NCI-H1694 treated with DMSO at 0.1 percent for 48 hours (cell line): ENCODE measurements at places on chromosomes 3 and 15.

DNA sequence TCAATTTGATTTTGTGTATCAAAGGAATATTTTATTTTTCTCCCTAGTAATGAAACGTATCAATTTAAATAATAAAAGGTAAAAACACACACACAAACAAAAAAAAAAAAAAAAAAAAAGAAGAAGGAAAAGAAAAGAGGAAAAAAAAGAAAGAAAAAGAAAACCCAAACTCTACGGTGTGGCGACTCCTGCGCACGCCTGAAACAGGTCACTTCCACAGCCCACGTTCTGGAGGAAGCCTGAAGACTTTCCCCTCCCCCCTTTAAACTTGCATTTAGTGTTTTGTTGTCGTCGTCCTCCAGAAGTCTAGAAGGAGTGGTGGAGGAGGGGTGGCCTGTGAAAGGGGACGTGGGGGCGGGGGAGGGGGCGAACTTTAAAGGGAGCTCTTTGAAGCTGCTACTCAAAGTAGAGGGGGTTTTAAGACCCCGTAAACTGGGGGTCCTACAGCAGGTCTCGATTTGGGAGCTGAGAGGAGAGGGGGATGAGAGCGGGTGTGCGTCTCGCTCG is 2.3 kb upstream of the TLE3 start:
- DNase-seq: no peak

- DNase-seq: no peak
Measured at GRCh38 chr15:95511671-95512070, 818.8 kb upstream of the NR2F2 start.

GRCh38 chr3:115975796-115976195 is 352.5 kb downstream of the GAP43 start:
- DNase-seq: no peak

- DNase-seq: no peak
Measured at GRCh38 chr3:188486126-188486525, 332.2 kb downstream of the LPP start.

- DNase-seq: peak; percentile 97
Measured at GRCh38 chr3:138774529-138775253, 60.0 kb downstream of the PIK3CB start.

DNA sequence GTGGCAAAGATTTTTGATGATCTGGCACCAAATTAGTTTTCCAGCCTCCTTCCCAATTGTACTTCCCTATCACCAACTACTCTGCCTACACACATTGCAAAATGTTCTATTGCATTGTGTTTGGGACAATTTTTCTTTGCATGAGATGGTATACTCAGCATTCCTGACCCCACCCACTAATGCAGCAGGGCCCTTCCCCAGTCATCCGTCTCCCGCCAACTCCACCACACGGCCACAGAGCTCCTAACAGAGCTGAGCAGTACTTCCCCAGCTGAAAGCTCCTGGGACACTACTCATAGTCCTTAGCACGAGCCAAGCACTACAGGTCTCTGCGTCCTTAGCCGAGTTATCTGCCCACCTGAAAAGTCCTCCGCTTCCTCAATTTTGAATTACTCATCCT is 34.2 kb downstream of the TXNRD3 start:
- no peak for DNase-seq

GRCh38 chr3:128907706-128908445 is 28.5 kb downstream of the ACAD9 start:
- no peak for DNase-seq

GRCh38 chr15:48965972-48966371 is 2.3 kb upstream of the SHC4 start:
- no peak for DNase-seq

- DNase-seq: no peak
Measured at GRCh38 chr3:43994657-43995546, 246.8 kb upstream of the TOPAZ1 start.

- DNase-seq: no peak
Measured at GRCh38 chr15:35926007-35926380, 380.0 kb upstream of the DPH6 start.

DNA sequence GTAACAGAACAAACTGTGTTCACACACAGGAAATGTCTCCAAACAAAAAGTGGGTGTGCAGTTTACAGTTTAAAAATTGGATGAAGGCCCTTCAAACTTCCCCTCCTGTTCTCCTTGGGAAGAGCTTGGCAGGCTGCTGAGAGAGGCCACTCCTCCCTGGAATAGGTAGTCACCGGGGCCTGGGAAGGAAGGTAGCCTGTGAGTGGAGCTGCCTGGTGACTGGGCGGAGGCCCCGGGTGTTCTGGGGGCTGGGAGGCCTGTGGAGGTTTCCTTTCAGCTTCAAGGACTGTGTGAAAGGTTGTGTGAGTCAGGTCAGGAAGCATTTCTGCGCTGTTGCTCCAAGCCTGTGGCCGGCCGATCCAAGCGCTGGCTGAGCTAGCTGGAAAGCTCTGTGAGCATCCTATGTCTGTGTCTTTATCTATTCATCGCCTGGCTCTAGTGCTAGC is 14.1 kb downstream of the SLCO3A1 start:
- no peak for DNase-seq

DNA sequence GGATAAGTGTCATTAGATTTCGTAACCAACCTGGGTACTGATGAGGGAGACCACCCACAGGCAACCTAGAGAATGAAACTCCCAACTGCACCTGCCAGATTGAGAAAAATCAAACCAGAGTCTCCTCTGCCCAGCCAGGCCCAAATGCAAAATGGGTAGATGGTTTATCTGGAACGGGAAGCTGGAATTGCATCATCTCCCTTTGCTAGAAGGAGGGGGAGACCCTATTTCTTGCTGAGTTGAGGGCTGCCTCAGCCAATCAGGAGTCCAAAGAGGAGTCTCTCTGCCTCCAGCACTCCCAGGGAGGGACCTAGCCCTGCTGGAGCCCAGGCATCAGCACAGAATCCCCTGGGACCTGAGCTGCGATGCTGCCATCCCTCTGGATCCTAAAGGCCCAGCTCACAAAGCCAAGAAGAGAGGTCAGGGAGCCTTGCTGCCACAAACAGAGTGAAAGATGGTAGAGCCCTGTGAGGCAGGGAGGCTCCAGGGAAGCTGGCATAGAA is 8.1 kb downstream of the RMDN3 start:
- DNase-seq: no peak

DNA sequence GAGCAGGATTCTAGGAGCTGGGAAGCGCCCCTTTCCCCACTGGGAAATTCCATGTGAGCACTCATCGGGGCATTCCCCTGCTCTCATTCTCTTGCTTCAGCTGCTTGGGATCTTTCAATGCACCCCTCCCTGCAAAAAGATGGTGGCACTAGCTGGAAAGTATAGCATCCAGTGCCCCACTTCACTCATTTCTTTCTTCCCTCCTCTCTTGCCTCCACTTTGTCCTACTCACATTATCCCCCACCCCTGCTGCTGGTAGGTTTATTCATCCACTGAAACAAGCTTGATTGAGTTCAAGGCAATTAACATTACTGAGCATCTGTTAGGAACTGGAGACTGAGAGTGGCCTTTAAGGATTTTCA is 84.8 kb upstream of the LIMD1 start:
- peak; percentile 43 for DNase-seq

- DNase-seq: peak; percentile 81
Measured at GRCh38 chr15:45399381-45400212, 21.3 kb upstream of the GATM start.
